ENCODE measurements at places on chromosomes 3 and 15.

DNA sequence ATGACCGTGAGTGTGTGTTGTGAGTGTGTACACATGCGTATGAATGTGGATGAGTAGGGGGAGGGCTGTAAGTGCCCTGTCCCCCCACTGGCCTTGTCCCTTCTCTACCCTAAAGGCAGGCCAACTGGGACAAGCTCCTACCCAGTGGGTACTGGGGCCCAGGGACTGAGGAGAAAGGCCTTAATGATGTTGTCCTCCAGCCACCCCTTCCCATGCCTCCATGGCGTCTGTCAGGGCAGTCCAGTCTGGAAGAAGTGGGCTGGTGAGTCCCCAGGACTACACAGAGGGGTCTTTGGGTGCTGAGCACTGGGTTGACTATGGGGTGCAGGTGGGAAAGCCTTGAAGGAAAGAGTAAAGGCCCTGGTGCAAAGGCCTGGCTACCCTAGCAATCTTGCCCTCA is 16.9 kb upstream of the CORO2B start:
- DNase-seq, result no peak

GRCh38 chr3:72213296-72214065 is 428.5 kb upstream of the PROK2 start:
- DNase-seq, result no peak

GRCh38 chr3:184783319-184783718 is 28.6 kb upstream of the VPS8 start:
- DNase-seq, result no peak

- DNase-seq, result no peak
Measured at GRCh38 chr3:162994165-162994564, 1497.6 kb downstream of the OTOL1 start.

DNA sequence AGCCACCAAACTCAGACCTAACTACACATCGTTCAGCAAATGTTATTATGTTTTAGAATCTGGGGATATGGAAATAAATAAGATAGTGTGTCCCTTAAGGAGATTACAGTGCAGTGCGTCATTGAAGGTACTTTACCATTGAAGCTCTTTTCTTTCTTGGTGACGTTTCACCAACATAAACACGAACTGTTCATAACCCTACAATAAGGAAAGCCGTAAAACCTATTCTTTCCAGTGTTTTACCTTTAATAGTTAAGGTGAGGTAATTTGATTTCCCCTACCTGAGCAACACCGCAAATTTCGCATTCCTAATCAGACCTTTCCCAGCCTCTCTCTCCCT is 826 bp downstream of the CCDC66 start:
- DNase-seq, result no peak

GRCh38 chr3:125654526-125654925 is 59.2 kb upstream of the OSBPL11 start:
- no peak for DNase-seq

DNA sequence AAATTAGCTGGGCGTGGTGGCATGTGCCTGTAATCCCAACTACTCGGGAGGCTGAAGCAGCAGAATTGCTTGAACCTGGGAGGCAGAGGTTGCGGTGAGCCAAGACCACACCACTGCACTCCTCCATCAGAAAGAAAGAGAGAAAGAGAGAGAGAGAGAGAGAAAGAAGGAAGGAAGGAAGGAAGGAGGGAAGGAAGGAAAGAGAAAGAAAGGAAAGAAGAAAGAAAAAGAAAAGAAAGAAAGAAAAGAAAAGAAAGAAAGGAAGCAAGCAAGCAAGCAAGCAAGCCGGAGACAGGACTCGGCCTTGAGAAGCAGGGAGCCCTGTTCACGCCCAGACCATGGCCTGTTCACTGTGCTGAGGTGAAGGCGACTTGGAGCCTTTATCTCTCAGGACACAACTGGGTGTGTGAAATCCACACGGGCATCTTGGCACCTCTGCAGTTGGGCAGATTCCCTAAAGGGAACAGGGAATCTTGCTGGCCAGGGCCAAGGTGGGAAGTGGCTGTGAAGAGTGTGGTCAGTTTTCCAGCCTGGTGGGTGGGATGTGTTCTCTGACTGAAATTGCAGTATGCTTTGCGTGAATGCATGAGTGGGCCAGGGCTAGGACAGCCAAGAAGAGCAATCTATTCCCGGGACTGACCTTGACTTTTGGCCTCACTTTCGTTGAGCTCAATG is 90.3 kb downstream of the CORO2B start:
- no peak for DNase-seq

GRCh38 chr3:124131580-124131979 is 139.7 kb upstream of the ROPN1 start:
- DNase-seq, result no peak

- DNase-seq, result no peak
Measured at GRCh38 chr3:184741259-184741556, 29.3 kb upstream of the MAGEF1 start.

GRCh38 chr15:72200395-72201237 is 3.0 kb upstream of the GRAMD2A start:
- DNase-seq, result no peak

DNA sequence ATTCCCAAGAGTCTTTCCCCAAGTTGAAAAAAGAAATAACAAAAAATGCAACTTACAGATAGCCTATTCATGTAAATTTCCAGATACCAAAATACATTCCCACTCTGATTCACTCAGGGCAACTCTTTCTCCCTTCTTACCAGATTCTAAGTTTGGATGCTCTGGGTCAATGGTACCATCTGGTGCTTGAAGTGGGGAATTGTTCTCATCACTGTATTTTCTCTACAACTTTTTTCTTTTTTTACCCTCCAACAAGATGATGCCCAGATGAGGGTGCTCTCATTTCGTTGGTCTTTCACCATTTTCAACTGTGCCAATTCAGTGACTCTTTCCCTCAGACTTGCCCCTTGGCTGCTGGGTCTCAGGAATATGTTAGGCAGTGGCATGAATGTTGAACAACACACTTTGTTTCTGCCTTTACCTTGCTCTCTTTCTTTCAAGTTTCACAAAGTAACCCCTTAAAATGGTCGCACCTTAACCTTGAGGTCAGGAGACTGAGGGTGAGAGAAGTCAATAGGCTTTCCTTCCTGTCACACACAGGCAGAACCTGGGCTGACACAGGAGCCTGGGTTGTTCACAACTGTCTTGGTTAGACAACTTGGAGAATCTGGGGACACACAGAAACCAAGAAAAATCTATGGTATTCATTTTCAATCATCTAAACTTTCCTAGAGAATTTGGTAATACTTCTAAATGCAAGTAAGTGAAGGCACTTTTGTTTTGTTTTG is 330.7 kb upstream of the SLCO3A1 start:
- no peak for DNase-seq

DNA sequence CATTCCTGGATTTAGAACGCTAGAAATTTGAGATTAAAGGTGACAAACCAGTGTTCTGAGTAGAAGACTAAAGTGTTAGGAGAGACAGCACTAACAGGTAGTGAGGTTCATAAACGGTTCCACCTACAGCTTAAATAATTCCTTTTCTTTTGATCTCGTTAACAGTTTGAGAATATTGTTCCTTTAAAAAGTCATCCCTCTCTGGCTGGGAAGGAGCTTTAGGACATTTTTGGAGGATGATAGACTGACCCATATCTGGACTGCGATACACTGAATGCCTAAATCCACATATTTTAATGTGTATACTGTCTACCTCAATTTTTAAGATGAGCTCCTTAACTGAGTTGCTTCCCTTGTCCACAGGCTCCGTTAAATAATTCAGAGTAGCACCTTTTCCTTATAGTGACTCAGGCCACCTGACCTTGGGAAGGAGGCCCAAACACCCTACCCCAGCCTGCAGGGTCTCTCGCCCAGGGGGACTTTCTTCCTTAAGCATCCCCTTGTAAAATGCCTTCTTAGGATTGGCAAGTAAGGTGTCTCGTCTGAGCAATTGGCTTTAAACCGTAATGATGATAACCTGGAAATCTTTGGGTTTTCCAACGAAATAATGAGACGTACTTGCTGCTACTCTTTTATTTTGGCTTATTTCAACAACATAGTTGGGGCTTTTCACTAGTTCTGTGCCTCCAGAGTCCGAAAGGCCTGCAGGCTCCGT is 3.3 kb downstream of the TRIM71 start:
- no peak for DNase-seq

- no peak for DNase-seq
Measured at GRCh38 chr3:128907706-128908445, 28.5 kb downstream of the ACAD9 start.

- DNase-seq, result no peak
Measured at GRCh38 chr15:92448370-92448769, 54.7 kb downstream of the ST8SIA2 start.

DNA sequence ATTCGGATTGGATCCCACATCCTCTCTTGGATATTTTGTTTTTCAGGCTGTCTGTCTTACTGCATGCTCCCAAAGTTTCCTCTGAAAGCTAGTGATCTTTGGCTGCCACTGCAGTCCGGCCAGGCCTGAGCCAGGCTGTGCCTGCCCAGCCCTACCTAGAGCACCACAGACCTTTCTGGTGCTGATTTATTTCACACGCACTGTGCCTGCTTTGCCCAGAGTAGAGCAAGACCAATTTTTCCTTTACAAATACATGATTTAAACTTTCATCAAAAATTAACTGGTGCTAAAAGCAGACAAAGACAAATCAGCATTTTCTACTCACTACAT is 28.0 kb upstream of the NDUFB4 start:
- no peak for DNase-seq

- no peak for DNase-seq
Measured at GRCh38 chr3:115533218-115533617, 90.1 kb upstream of the GAP43 start.

DNA sequence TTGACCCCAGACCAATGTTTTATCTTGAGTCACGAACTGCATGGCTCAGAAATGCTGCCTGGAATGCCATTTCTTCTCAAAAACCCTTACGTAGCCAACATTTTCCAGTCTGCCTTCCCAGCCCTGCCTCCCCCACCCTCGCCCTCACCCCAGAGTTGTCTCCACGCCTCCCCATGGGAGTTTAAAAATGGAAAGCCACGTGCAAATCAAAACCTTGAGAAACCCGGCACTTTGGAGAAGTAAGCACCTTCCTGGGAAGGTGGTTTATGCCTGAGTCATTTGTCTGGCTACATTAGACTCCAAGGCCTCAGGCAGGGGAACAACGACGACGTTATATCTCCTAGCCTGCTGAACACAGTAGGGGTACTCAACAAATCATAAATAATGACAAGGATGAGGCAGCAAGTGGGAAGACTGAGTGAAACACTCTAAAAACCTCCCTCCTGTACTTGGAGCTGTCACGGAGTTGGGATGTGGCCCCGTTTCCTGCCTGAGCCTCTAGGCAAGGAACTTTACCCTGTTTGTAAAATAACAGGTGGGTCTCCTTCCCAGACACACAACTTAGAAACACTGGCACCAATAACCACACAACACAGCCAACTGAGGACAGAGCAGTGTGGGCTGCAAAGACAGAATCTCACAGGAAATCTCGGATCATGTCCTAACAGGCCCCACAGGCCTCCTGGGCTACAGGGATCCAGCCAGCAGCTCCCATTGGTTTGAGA is 179.1 kb downstream of the NTRK3 start:
- no peak for DNase-seq

- no peak for DNase-seq
Measured at GRCh38 chr3:106299300-106300098, 430.7 kb upstream of the CBLB start.

GRCh38 chr3:150227839-150228238 is 180.3 kb upstream of the TSC22D2 start:
- DNase-seq, result peak; percentile 8

- no peak for DNase-seq
Measured at GRCh38 chr15:82944821-82945220, 7.7 kb downstream of the HOMER2 start.

GRCh38 chr15:32688151-32688639 is 29.6 kb upstream of the GREM1 start:
- DNase-seq, result no peak

GRCh38 chr3:133211449-133211848 is 173.3 kb downstream of the TMEM108 start:
- DNase-seq, result no peak

All from stimulated activated CD4-positive, alpha-beta T cell treated with anti-CD3 and anti-CD28 coated beads, Interleukin-12 subunit alpha, Interleukin-12 subunit beta, amount 100 ng/mL, for 4 hours (primary cell).